ENCODE measurements at places on chromosomes 6 and 20.

GRCh38 chr20:11870411-11870810, 47.3 kb upstream of the BTBD3 start:
- no peak for DNase-seq

DNA sequence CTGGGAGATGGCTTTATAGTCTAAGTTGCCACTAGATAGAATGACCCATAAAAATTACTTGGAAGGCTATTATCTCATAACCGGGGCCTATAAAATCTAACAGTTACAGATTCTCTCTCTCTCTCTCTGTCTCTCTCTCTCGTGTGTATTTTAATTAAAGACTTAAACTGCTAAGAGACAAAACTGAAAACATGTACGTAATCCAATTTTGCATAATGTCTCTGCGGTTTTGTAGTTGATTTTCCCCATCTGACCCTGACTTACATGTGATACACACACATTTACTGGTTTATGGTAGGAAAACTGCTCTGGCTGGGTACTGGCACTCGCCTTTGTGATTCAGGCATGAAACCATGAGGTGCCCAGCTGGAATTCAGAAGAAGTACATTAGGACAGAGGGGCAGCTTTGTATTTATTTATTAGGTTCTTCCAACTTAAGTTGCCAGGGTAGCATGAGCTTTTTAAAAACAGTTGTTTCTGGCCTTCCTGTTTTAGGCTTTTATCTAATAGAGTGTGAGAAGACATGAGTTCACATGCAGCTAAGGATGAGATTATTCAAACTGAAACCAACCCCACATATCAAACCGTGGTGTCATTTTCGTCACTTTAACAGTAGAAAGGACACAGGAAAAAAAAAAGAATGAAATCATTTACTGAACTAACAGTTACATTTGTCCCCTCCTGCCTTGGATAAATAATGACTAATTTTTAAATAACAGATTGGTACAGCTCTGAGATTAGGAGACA, 182.5 kb downstream of the GMPR start:
- DNase-seq = no peak

- DNase-seq = no peak
Measured at GRCh38 chr20:2165871-2166270, 64.2 kb downstream of the STK35 start.

DNA sequence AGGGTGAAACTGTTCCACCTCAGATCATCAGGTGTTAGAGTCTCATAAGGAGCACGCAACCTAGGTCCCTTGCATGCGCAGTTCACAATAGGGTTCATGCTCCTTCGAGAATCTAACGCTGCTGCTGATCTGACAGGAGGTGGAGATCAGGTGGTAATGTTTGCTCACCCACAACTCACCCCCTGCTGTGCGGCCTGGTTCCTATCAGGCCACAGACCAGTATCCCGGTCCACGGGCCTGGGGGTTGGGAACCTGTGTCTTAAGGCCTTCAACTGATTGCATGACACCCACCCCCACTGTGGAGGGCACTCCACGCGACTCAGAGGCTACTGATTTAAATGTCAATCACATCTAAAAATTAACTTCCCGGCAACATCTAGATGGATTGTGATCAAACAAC, 411.2 kb upstream of the SULF2 start:
- DNase-seq = no peak

DNA sequence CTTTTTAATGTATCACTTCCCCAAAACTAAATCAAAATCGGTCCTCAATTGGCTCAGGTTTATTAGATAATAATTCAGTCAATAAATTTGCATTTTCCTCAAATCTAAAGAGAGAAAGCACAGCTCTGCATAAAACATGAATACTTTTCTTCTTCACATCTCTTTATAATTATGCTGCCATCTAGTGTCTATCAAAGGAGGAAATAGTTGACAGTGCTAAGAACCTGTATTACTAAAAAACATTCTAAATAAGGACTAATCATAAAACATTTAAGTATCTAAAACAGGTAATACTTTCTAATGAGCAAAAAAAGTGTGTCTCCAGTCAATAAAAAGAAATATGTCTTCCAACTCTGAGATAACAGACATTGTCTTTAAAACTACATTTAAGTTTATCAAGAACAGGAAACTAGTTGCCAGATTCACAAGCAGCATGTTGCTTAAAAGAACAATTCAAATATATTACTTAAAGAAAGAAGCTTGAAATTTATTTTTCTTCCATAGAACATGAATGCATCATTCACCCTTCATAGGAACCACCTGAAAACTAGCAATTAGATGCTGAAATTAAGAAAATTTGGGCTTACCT, 56.5 kb upstream of the DST start:
- no peak for DNase-seq

- no peak for DNase-seq
Measured at GRCh38 chr6:165716886-165717285, 53.8 kb upstream of the PDE10A start.

Data from GM12892 (cell line).